Endothelial cell (in vitro differentiated cells): ENCODE measurements at places on chromosomes 5 and 9. TPM values are rescaled to one million over a fixed set of nuclear protein-coding genes. Genes with fewer than 3 reads are reported as not detected.

PCDHB7 gene
- total RNA-seq, result 4.6 TPM

PPP2R2B gene
- total RNA-seq, result 0.59 TPM

DNA sequence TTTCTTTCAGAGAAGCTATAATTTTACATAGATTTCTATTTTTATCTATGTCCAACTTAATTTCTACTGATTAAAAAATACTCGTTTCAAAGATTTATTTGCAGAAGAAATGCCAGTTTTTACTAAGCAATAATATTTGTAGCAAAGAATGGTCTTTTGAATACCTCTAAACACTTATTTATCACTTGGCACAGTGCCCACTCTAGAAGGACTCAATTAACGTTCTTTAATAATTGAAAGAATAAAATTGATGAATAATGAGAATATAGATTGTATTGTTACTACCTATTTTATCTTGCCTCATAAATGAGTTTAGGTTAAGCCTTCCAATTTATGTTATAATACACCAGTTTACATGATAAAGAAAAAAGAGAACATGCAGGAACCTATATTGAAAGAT is 889.7 kb upstream of the CDH9 start:
- no peaks in the 10 kb centered on the region for H3K27me3 ChIP-seq
- DNase-seq, result no peak
- no peak overlapping the region for H3K4me3 ChIP-seq

DNA sequence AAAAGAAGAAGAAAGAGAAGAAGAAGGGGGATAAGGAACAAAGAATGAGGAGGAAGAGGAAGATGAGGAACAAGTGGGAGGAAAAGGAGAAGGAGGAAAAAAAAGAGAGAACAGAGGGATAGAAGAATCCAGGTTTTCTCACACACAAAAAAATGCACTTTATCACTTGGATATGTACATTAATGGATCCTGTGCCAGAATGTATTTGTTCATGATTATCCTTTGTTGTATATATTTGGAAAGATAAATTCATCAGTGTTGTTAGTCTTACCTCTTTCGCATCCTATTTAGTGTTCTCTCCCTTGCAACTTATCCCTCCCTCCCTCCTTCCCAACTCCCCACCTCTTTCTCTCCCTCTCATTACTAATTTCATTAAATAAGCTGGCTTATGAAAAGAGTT is 298.8 kb downstream of the SLCO4C1 start:
- peaks cover 3% of the 10 kb centered on the region for H3K4me1 ChIP-seq
- H3K27ac ChIP-seq, result no peak overlapping the region
- no peak for DNase-seq
- H3K36me3 ChIP-seq, result no peaks in the 10 kb centered on the region
- no peaks in the 10 kb centered on the region for H3K27me3 ChIP-seq
- H3K4me3 ChIP-seq, result no peak overlapping the region

DNA sequence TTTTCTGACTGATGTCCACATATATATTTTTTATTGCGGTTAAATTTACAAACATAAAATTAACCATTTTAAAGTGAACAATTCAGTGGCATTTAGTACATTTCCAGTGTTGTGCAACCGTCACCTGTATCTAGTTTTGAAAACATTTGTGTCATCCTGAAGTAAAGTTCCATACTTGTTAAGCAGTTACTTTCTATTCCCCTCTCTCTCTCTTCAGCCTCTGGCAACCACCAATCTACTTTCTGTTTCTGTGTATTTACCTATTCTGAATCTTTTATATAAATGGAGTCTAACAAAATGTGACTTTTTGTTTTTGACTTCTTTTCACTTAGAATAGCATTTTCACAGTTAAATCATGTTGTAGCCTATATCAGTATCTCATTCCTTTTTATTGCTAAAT is 480.1 kb upstream of the SMARCA2 start:
- peaks cover 1% of the 10 kb centered on the region for H3K27me3 ChIP-seq
- H3K4me3 ChIP-seq, result no peak overlapping the region
- H3K27ac ChIP-seq, result no peak overlapping the region

GRCh38 chr9:127999461-127999860 is 18.7 kb upstream of the EEIG1 start:
- no peak for DNase-seq
- no peak overlapping the region for H3K4me3 ChIP-seq
- H3K27ac ChIP-seq, result no peak overlapping the region
- no peaks in the 10 kb centered on the region for H3K36me3 ChIP-seq
- H3K27me3 ChIP-seq, result no peaks in the 10 kb centered on the region

GRCh38 chr5:2872676-2873075 is 121.2 kb upstream of the IRX2 start:
- no peak overlapping the region for H3K27ac ChIP-seq
- DNase-seq, result no peak
- no peaks in the 10 kb centered on the region for H3K4me1 ChIP-seq
- H3K4me3 ChIP-seq, result no peak overlapping the region
- H3K36me3 ChIP-seq, result peaks cover 3% of the 10 kb centered on the region

DNA sequence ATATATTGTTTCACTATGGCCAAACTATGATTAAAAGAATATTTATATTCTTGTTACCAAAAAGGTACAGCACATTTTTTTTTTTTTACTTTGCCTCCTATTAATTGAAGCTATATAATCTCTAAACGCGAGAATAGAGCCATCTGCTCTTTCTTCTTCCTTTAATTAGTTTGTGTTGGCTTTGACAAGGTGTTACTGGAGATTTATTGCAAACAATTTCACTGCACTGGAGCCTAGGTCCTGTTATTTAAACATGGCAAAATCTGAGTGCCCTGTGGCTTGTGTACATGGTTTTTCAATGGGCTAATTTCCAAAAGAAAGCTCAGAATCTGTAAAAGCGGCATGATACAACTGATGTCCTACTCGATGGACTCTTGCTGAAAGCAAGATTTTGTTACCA is 40.8 kb upstream of the GABRG2 start:
- no peaks in the 10 kb centered on the region for H3K36me3 ChIP-seq
- no peak overlapping the region for H3K27ac ChIP-seq
- no peak overlapping the region for H3K4me3 ChIP-seq
- peaks cover 5% of the 10 kb centered on the region for H3K27me3 ChIP-seq

- no peak overlapping the region for H3K4me3 ChIP-seq
- DNase-seq, result no peak
- no peaks in the 10 kb centered on the region for H3K27me3 ChIP-seq
These were observed 62.7 kb upstream of the CTXN3 start for GRCh38 chr5:127586066-127586770.

DNA sequence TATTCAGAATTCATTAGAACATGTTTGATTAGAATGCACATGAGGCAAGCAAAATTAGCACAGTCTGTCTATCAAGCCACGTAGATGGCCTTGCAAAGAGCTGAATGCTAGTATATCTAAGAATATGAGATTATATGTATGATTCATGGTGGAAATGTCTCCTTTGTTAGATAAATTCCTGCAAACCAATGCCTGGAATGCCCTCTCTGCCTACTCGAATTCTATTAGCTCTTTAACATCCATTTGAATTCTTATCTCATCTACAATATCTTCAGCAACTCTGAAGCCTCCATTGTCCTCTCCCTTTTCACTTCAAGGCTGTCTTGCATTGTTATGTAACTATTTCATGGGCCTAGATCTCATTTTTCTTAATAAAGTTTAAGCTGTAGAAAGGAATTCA is 205.5 kb downstream of the TMC1 start:
- DNase-seq, result no peak
- H3K4me3 ChIP-seq, result no peak overlapping the region
- no peaks in the 10 kb centered on the region for H3K27me3 ChIP-seq
- H3K4me1 ChIP-seq, result no peaks in the 10 kb centered on the region
- H3K36me3 ChIP-seq, result no peaks in the 10 kb centered on the region
- H3K27ac ChIP-seq, result no peak overlapping the region

GRCh38 chr5:96175090-96175489 is 213.4 kb upstream of the ELL2 start:
- no peak for DNase-seq
- H3K4me1 ChIP-seq, result no peaks in the 10 kb centered on the region
- no peaks in the 10 kb centered on the region for H3K27me3 ChIP-seq
- no peaks in the 10 kb centered on the region for H3K36me3 ChIP-seq
